Chondrocyte (in vitro differentiated cells): ENCODE measurements at places on chromosomes 2 and 18.

GRCh38 chr2:113148606-113149552 lies 21.5 kb downstream of the IL1RN start:
- DNase-seq: no peak

DNA sequence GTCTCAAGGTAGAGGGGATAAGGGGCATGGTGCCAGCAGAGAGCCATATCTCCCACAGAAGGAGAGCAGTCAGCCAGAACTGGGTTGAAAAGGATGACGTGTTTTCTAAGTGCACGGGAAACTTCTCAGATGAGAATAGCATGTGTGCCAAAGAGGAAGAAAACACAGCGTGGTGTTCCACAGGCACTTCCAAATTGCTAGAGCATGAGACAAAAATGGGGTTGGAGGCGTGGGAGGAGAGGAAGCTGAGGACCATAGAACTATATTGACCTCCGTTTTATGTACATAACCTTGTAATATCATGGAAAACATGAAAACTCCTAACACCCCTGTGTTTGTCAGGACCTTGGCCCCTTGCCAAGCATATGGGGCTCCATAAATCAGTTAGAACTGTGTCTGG lies 682.7 kb upstream of the RAB6C start:
- DNase-seq: no peak

GRCh38 chr2:174553811-174554493 lies 43.7 kb downstream of the WIPF1 start:
- DNase-seq: no peak

DNA sequence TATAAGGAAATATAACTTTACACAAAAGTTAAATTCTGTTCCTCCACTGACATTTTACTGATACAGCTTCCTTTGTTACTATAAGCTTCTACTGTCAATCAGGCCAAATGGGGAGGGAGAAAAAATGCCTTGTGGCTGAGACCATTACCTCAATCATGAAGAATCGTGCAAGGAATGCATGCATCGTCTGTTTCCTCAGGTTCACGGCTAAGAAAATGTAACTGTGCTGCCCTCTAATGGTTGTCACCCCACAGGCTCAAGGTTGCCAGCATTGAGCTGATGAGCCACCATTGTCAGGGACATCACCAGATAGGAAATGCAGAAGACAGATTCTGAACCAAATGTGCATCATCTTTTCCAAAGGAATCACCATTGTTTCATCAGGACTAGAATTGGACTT lies 426.9 kb downstream of the CDH2 start:
- no peak for DNase-seq

DNA sequence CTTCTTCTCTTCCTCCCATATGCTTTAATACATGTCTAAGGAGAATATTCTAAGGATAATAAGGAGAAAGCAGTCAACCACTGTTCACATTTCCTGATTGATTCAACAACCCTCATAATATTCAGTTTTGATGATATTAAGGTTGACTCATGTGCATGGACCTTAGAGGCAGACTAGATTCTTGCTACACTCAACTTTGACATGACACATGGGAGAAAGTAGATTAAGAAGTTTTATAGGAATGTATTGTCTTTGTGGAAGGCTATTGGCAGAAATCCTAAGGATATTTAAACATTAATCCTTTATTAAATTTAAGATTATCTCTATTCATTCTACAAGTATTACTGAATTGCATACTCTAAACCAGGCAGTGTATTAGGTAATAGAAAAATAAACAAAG lies 309.1 kb upstream of the CYRIA start:
- no peak for DNase-seq

DNA sequence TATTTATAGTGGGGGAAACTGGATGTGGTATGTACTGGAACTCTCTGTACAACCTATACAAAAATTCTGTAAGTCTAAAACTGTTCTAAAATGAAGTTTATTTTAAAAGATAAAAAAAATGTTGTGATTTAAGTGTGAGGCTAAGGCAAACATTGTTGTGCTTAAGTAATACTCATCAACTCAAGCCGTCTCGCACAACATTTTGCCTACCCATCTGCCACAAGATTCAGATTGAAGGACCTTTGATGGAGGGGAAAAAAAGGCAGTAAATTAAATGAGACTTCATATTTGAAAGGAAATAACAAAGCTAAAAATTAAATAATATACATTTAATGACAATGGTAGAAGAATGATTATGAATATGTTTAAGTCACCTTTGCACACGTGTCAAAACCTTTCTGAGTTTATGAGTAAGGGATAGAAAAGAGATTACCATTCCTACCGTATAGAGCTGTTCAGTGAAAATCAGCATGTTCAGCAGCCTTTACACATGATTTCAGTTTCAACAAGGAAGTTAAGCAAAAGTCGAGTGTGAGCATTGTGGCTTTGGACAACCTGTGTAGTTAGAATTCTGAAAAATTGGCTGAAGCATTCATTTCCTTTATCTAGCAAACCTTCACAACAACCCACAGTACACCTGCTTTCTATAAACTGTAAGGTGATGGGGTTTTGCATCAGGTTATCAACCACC lies 499.3 kb downstream of the IRS1 start:
- DNase-seq: no peak

DNA sequence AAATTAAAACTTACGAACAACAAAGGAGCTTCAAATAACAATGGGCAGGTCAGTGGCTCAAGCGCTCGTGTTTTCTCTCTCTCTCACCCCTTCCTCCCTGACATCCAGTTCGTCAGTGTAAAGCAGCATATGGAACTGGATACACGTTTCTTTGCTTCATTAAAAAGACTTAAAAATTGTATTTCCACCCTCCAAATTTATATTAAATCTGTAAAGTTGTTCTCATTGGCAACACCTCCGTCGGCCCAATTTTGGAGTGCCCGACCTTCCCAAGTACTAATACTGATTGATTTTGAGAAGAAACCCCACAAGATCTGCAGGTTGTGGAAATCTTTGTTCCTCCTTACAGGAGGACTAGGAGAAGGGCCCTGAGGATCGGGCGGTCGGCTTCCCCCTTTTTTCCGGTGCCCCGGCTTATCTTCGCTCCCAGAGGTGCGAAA lies 2.2 kb downstream of the TBR1 start:
- DNase-seq: no peak

DNA sequence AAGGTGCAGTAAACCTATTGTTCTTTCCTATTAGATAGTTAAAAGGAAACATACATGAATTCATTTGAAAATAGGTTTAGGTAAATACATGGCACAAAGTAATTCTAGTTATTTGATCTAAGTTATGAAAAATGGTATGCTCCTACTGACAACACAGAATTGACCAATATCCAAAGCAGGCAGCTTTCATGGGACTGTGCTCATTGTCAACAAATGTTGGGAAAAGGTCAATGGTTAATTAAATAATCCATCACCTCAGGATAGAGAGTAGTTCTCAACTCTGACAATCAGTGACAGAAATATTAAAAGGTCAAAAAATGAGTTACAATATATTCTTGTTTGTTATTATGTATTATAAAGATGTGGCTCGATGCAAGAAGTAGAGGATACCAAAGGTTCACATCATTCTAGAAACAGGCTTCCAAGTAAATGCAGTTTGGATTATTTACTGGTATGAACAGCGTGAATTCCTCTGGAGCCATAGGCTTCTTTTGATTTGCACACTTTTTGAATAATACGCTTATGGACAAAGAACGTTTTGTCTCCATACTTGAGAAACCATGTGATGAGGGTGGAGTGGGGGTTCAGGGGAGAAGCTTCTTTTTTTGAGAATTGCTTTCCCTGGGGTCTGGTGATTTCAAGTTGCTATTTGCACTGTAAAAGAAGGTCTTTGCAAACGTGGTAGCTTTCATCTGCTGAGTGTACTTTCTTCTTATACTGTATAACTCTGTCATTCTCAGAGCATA lies 422.0 kb upstream of the ZEB2 start:
- DNase-seq: no peak

DNA sequence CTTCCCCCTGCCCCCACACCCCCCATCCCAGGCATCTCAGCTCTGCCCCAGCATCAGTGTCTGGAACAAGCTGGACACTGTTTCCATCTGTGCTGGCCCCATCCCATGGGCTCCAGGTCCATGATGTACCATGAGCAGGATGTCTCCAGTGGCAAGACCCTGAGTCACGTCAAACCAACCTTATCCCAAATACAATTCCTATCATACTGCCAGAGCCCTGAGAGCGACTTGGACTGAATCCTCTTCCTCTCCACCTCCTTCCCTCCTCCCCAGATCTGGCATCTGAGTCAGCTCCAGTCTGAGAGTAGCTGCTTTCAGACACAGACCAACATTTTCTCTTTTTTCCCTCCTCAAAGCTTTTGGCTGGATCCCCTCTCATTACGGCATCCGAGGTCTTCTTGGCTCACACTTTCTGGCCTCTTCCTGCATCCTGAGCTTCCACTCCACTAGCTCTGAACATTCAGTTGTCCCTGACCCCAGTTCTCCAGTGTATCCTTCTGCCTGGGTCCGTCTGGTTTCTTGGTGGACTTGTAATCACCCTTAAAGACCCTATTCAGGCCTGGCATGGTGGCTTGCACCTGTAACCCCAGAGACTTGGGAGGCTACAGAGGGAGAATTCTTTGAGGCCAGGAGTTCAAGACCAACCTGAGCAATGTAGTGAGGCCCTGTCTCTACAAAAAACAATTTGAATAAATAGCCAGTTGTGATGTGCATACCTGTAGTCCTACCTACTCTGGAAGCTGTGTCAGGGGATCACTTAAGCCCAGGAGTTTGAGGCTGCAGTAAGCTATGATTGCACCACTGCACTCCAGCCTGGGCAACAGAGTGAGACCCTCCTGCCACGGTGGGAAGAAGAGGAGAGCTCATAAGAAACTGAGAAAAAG lies 68.3 kb downstream of the ACKR3 start:
- DNase-seq: no peak

DNA sequence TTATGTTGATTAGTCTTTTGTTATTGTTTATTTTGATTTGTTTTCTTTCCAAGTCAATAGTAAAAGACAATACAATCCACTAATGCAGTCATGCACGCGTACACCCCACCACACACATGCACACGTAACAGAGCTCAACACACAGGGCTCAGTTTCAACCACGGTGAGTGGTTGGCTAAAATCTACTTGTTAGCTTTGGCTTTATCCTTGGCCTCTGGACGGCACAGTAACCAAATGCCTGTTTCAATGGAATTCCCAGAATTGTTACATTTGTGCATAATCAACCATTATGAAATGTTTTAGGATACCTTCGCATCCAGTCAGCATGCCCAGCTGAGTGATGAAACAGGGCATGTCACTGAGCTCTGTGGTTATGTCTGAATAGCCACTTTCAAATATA lies 53.2 kb downstream of the NYAP2 start:
- no peak for DNase-seq

DNA sequence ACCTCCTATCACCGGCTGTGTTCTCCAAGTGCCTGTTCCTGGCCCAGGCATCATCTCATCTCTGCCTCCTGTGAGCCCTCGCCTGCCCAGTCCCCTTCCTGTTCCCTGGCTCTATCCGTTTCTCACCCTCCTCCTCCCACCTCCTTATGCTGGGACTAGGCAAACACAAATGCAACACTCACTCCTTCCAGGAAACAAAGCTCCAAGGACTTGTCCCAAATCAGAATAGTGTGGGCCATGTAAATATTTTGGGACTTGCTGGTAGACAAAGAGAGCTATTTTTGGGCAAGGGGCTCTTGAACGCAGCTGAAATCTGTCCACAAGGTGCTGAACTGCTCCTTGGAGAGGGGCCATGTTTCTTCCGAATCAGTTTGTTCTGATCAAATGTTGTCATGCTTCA lies 25.3 kb downstream of the MBP start:
- DNase-seq: no peak

DNA sequence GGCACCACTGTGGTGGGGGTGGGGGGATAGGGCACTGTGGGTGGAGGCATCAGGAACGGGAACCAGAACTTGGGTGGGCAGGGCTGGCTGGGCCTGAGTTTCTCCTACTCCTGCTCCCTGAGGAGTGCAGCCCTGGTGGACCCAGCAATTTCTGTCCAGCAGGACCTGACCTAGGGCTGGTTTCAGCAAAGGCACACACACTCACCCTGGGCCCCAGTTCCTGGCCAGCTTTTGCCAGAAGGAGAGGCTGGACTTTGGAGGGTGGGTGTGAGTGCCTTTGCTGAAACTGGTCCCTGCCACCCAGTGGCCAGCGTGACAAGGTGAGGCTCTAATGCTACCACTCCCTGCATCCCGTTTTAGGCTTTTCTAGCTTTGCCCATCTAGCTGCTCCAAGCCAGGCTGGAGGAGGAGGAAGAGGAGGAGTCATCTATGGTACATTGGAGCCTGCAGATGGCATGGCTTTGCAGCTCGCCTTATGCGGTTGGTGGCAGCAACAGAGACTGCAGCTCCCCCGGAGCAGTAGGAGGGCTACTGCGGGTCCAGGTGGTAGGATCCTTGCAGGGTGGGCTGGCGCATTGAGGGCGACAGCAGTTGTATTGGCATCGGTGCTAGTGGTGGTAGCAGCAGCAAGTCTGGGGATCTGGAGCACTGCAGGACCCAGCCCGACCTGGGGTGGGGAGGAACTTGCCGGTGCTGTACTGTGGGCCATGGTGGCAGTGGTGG lies 40.4 kb upstream of the IMP4 start:
- DNase-seq: no peak

DNA sequence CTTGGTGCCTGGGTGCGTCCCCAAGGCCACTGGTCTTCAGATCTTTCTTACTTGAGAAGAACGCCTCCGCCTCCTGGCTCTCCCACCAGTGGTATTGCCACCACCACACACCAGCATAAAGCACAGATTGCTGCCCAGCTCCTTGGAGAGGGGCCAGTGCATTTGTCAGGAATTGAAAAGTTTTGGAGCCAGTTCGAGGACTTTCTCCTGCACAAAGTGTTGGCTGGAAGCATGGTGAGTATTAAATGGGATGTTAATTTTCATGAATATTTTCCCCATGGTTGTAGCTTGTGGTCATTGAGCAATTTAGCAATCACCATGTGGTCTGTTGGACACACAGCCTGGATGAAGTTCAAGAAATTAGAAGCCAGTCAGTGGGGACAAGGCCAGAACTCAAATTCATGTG lies 684.6 kb upstream of the FANCL start:
- no peak for DNase-seq

GRCh38 chr18:13473751-13474150 lies 252.6 kb downstream of the FAM210A start:
- DNase-seq: no peak

DNA sequence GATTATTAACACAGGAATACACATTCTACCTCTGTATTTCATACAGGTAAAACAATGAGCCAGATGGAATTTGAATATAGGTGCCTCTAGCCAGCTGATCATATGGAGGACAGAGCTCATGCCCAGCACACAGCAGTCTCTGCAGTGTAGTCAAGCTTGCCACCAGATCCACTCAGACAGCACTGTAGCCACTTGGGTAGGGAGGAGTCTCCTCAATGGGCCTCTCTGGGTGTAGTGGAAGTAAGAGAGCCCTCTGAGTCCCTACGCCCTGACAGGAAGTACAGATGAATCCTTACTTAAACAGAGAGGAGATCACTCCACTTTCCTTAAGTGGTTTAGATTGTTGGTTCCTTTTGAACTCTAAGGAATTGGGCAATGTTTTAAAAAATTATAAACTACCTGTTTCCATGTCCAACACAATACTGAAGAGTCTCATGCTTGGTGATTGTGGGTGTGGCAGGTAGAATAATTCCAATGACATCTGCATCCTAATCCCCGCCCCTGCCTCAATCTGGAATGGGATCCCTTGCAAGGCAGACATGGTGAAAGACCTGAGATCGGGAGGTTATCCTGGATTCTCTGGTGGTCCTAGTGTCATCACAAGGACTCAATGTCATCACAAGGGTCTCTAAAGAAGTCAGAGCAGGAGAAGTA lies 23.0 kb upstream of the TMEM200C start:
- no peak for DNase-seq

GRCh38 chr2:49177194-49177593 lies 22.9 kb upstream of the FSHR start:
- DNase-seq: no peak

- no peak for DNase-seq
These were observed 28.6 kb upstream of the CERS6 start for GRCh38 chr2:168427451-168427850.
